NCI-H2081 treated with DMSO at 0.1 percent for 48 hours (cell line): ENCODE measurements at places on chromosomes 16 and 17.
A peak's percentile ranks its signal among the peaks of the same experiment; 100 is the strongest.

GRCh38 chr17:40479754-40480480 lies 21.5 kb downstream of the TNS4 start:
- DNase-seq: no peak

GRCh38 chr16:14150796-14151195 lies 79.7 kb downstream of the MRTFB start:
- no peak for DNase-seq

GRCh38 chr17:49552070-49552751 lies 23.5 kb upstream of the NXPH3 start:
- DNase-seq: no peak

DNA sequence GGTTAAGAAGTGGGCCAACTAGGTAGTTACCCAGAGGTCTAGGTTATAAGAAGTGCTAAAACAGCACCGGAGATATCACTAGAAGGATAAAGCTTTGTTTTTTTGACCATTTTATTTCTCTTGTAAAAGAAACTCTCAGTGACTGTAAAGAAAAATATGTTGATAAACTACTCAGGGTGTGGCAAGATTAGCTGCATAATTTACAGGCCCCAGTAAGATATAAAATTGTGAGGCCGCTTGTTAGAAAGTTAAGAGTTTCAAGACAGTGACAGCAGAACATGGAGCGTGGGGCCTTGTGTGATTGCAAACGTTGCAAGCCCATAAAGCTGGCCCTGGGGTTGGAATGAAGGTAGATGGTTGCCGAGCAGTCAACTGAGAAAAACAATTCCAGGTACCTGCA lies 263.7 kb upstream of the EEF2KMT start:
- DNase-seq: no peak

GRCh38 chr17:35841505-35841904 lies 27.2 kb downstream of the HEATR9 start:
- no peak for DNase-seq

GRCh38 chr16:85539084-85539483 lies 74.0 kb upstream of the GSE1 start:
- DNase-seq: peak; percentile 76
